ENCODE measurements at places on chromosomes 6 and 20.

DNA sequence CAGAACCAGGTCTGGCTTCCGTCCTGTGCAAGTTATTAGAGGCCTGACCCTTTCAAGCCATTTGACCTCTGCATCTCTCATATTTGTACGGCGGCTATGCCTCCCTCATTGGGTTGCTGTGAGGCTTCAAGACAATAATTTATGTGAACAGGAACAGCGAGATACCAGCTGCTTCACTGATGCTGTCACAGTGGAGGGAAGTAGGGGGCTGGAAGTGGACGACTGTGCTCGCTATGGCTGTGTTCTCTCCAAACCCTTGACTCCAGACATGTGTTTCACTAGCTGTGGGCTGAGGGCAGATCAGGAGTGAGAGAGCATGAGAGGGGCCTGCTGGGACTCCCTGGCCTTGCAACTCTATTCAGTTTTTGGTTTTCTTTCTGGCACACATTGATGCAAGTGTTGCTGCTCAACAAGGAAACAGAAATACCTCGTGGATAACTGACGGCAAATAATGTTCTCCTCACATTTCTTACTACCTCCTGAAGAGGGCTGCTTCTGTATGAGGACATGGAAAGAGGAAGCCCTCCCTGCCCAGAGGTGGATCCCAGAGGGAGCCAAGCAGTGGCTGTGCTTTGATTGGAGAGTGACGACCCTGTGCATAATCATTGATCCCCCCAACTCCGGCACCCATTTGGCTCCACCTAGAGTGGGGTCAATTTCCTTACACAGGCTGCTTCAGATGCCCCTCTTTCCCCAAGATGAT lies 34.7 kb upstream of the SCP2D1 start:
- no peak for DNase-seq

DNA sequence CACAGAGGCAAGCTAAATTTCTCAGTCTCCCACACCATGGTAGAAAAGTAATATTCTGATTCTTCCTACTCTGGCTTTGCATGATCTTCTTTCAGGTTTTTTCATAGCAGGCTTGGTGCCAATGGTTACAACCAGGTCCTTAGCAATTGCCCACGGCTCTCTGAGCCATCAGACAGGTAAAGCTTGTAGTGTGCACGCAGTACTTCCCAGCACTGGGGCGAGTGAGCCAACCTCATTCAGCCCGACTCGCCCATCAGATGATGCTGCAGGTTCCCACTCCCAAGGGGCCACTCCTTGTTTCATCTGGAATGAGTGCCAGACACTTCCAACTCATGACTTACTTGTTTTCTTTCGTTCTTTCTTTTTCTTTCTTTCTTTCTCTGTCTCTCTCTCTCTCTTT lies 78.3 kb downstream of the PERP start:
- DNase-seq: no peak

DNA sequence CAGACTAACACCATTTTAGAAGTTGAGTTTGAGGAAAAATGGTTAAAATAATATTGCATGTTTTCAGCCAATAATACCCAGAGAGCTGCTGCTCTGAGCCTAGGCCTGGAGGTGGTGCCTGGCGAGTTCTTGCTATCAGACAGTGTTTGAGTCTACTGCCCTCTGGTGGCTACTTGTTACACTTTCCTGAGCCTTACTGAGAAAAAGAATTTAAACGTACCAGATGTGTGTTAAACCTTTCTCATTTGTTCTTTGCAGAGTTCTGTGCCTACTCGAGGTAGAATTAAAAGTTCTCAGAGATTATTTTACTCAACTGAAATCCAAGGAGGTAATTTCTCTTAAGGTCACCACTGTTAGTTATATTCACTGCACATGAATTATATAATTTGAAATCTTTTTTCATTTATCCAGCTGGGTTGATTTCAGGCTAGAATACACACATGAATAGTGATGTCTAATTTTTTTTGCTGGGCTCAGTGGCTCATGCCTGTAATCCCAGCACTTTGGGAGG lies 38.2 kb downstream of the SHLD1 start:
- DNase-seq: peak; percentile 76

DNA sequence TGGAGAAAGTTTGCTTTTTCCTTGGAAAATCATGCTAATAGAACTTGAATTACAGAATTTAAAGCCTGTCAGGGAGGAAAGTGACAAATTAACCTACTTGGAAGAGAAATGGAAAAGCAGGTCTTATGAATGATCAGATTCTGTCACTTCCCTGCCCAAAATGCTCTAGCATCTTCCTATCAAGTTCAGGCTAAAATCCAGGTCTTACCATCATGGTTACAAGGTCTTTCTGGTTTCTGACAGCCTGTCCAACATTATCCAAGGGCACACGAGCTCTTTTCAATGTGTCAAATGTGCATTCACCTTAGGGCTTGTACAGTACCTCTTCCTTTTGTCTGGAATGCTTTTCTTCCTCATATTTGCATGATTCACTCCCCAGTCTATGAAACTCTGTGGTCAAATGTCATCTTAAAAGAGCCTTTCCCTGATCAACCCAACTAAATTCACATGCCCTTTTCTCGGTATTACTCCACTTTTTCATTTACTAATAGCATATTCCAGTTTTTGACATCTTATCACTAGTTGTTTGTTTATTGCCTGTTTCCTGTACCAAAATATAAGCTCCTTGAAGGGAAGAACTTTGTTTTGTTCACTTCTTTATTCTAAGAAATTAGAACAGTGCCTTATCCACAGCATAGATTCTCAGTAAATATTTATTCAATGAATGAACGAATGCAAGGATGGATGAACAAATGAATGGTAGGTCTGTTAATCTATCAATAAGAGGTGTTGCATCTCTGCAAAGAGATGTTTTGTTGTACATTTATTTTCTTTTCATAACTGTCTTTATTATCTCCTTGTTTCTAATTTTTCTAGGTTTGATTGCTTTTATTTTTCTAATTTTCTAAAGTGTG lies 139.5 kb downstream of the BCAS1 start:
- no peak for DNase-seq

DNA sequence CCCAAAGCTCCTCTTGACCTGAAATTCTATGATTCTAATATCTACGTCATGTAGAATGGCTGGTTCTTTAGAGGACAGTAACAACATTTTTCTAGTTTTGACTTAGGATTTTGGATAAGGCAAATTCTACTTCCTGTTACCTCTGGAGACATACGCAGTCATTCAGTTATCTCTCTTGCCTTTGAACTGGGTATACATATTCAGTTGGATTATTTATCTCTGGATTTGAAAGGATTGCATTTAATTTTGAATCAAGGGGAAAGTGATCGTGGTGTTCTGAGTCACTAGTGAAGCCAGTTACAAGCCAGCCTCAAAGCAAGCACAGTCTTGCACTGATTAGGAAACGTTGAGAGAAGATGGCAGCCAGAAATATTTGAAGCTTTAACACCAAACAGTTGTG lies 35.3 kb upstream of the BCAS1 start:
- DNase-seq: no peak

All from cerebellar nuclear complex (tissue), 1 donor.